ENCODE measurements at places on chromosomes 5 and 9. TPM values are rescaled to one million over a fixed set of nuclear protein-coding genes. Genes with fewer than 3 reads are reported as not detected.

Gene IFNB1
- total RNA-seq = not detected

Gene HACD4
- 2.4 TPM for total RNA-seq

Gene ZNF483
- total RNA-seq = 5.8 TPM

Gene CCNG1
- total RNA-seq = 306 TPM

Gene CDKN2B
- total RNA-seq = 199 TPM

Gene IL7R
- 52.5 TPM for total RNA-seq

Gene RASEF
- total RNA-seq = 31.9 TPM

Gene NCS1
- 2.9 TPM for total RNA-seq

Gene TTC23L
- total RNA-seq = not detected

Gene OBP2B
- not detected for total RNA-seq
